ENCODE measurements at places on chromosomes 7 and 10.

DNA sequence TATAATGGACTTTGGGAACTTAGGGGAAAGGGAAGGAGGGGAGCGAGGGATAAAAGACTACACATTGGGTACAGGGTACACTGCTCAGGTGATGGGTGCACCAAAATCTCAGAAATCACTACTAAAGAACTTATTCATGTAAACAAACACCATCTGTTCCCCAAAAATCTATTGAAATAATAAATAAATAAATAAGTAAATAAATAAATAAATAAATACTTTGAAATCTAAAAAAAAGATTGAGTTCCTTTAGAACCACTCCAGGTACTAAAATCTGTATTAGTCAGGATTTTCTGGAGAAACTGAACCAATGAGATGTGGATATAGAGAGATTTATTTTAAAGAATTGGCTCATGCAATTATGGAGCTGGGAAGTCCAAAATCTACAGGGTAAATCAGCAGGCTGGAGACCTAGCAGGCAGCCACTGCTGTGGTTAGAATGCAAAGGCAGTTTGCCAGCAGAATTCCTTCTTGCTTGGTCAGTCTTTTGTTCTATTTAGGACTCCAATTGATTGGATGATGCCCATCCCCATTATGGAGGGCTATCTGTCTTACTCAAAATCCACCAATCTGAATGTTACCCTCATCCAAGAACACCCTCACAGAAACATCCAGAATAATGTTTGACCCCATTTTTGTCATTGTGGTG is 8.9 kb downstream of the IGFBP1 start:
- DNase-seq: no peak

DNA sequence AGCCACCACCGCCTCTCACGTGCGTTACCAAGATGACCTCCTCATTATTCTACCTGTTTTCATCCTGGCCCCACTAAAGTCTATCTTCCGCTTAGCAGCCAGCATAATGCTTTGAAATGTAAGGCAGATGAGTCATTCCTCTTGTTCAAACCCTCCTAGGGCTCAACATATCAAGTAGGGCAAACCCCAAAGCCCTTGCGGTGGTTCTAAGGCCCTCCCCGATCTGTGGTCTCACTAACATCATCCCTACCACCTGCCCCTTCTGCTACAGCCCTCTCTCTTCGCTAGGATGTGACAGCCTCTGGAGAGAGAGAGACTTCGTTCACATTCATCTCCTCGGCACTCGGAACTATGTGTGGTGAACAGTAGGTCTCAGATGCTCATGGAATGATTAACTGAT is 94.8 kb downstream of the SVIL start:
- DNase-seq: no peak

GRCh38 chr10:79472449-79472848 is 27.0 kb upstream of the ZCCHC24 start:
- no peak for DNase-seq

DNA sequence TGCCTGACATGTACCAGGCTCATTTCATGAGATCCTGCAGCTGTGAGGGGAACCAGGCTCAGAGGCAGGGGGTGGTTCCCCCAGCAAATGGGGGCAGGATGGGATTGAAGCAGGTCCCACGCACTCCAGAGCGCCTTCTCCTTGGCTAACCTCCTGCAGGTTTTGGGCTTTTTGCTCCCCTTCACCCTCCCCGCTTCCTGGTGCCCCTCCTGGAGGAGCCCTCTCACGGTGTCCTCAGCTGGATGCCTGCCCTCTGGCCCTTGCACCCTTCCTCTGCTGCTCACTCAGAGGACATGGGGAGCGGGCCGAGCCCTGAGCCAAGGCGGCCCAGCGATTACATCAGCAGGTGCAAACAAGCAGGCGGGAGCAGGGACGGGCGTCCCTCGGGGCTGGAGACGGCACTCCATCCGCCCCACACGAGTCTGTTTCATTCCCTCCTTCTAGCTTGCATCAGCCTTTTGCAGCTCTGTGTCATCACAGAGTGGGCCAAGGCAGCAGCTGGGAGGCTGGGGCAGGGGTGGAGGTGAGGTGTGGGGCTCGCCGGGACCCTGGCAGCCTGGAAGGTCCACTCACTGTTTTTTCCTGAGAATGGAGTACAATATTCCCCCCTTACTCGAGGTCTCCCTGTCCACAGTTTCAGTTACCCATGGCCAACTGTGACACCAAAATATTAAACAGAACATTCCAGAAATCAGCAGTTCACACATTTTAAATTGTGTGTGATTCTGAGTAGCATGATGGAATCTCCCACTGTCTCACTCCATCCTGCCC is 52.7 kb upstream of the SLC29A3 start:
- no peak for DNase-seq

GRCh38 chr10:132813560-132814468 is 27.9 kb upstream of the NKX6-2 start:
- peak; percentile 9 for DNase-seq

DNA sequence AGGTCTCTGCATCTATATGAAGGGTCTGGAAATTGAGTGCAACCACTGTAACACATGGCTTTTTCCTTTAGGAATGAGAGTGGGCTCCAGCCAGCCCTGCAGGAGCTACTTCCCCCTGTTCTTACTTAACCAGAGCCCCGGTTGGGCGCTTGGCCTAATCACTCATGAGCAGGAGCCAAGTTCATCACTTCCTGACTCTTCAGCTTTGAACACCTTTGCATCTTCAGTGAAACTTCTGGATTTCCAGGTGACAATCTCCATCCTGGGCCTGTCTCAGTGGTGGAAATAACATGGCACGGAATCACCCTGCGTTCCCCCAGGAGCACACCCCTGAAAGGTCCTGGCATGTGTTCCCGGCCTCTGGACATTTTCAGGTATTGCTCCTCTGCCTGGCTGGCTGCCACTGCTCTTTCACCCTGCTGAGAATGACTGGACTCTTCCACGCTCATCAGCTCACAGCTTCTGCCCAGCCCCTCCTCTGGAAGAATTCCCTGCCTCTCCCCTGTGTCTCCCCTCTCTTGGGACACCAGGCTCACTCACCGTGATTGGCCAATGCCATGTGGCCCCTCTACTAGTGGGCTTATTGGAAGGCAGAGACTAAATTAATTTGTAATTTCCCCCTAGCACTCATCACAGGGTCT is 229.1 kb upstream of the GRB10 start:
- no peak for DNase-seq

GRCh38 chr10:103969436-103969835 is 2.5 kb downstream of the SLK start:
- no peak for DNase-seq

DNA sequence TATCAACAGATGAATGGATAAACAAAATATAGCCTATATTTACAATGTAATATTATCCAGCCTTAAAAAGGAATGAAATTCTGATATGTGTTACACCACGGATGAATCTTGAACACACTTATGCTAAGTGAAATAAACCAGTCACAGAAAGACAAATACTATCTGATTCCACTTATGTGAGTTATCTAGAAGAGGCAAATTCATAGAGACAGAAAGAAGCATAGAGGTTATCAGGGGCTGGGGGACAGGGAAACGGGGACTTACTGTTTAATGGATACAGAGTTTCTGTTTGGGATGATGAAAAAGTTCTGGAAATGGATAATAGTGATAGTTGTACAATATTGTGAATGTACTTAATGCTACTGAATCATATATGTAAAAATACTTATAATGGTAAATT is 329.9 kb downstream of the LRMDA start:
- DNase-seq: no peak

GRCh38 chr7:138917771-138918170 is 63.4 kb downstream of the KIAA1549 start:
- no peak for DNase-seq
